ENCODE measurements at places on chromosomes 2 and 18. TPM values are rescaled to one million over a fixed set of nuclear protein-coding genes. Genes with fewer than 3 reads are reported as not detected.
A peak's percentile ranks its signal among the peaks of the same experiment; 100 is the strongest.

Gene GGCX
- 24.0 TPM for total RNA-seq

Gene NDUFS1
- 101 TPM for total RNA-seq

Gene TBC1D8
- 96.8 TPM for total RNA-seq

Gene GPAT2
- 4.6 TPM for total RNA-seq

Gene PRSS56
- not detected for total RNA-seq

Gene CELF4
- total RNA-seq = not detected

Gene TEX44
- not detected for total RNA-seq

GRCh38 chr2:135674453-135674852, 67.2 kb upstream of the UBXN4 start:
- no peak for DNase-seq

DNA sequence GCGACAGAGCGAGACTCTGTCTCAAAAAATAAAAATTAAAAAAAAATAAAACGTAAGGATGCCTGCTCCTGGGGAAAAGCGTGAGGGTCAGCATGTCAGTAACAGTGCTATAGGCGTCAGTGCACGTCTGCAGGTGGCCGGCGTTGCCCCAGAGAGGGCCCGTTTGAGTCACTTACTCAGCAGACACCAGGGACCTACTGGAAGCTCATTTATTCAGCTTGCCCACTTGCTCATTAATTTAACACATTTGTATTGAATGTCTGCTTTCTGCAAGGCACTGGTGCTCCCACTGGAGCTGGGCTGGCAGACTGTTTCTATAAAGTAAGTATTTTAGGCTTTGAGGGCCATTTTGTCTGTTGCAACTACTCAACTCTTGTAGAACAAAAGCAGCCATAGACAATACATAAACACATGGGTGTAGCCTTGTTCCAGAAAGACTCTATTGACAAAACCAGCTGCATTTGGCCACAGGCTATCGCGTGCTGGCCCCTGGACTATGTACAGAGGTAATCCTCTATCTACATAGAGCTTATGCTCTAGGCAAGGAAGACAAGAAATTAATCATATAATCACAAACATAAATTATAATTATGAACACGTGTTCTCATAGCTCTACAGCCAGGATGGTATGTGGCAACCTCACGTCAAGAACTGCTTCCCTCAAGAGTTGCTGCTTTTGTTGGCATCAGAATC, 73.2 kb downstream of the KLHL29 start:
- no peak for DNase-seq

DNA sequence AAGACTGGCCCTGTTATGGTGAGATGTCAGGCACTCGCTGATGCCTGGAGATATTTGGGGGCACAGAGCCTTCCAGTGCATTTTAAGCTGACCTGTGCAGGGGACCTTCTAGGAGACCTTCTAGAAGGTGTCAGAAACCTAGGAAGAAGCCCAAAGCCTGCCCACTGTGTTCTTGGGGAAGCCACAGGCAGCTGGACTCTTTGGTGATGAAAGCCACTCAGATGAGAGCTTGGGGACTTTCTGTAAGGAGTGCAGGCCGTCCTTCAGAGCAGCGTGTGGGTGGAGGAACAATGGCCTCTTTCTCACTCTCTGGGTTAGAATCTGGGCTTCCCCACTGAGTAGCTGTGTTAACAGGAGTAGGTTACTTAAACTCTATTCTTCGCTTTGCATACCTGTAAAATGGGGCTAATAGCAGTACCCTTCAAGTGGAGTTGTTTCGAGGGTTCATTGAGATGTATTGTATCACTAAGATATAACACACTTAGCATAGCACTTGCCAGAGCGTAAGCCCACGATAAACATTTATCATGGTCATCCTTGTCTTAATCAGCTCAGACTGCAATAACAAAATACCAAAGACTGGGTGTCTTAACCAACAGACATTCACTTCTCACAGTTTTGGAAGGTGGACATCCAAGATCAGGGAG, 322.3 kb upstream of the EPAS1 start:
- DNase-seq = no peak

GRCh38 chr18:70489571-70489970, 200.7 kb downstream of the SOCS6 start:
- no peak for DNase-seq

GRCh38 chr2:57296795-57297517, 749.6 kb upstream of the VRK2 start:
- peak; percentile 41 for DNase-seq

GRCh38 chr2:46814160-46814961, 101.2 kb downstream of the MCFD2 start:
- DNase-seq = peak; percentile 91

- DNase-seq = no peak
Observed at GRCh38 chr18:37529863-37530262, 35.7 kb downstream of the CELF4 start.

DNA sequence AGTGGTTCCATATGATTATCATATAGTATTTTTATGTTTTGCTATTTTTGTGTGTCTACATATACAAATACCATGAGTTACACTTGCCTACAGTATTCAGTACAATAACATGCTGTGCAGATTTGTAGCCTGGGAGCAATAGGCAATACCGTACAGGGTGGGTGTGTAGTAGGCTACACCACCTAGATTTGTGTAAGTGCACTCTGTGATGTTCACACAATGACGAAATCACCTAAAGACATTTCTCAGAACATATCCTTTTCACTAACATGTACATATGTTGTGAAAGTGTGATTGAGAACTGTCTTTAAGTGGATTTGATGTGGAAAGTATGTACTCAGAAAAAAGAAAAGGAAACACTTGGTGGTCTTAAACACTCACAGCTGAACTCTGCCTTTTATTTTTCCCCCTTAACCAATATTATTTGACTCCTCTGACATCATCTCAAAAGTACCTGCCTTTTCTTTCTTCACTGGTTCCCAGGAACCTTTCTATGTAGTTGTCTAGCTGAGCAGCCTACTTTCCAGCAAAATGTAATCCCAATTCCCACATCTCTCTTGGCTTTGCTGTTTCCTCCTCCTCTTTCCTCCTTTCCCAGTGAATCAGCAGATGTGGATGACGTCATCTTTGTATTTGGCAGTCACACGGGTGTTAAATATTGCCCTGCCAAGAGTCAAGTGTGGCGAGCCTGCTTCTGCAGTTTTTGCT, 47.7 kb downstream of the OSBPL6 start:
- DNase-seq = peak; percentile 95

GRCh38 chr2:16653083-16653375, 12.6 kb downstream of the CYRIA start:
- DNase-seq = no peak

GRCh38 chr18:10402871-10403559, 51.4 kb upstream of the APCDD1 start:
- DNase-seq = no peak

DNA sequence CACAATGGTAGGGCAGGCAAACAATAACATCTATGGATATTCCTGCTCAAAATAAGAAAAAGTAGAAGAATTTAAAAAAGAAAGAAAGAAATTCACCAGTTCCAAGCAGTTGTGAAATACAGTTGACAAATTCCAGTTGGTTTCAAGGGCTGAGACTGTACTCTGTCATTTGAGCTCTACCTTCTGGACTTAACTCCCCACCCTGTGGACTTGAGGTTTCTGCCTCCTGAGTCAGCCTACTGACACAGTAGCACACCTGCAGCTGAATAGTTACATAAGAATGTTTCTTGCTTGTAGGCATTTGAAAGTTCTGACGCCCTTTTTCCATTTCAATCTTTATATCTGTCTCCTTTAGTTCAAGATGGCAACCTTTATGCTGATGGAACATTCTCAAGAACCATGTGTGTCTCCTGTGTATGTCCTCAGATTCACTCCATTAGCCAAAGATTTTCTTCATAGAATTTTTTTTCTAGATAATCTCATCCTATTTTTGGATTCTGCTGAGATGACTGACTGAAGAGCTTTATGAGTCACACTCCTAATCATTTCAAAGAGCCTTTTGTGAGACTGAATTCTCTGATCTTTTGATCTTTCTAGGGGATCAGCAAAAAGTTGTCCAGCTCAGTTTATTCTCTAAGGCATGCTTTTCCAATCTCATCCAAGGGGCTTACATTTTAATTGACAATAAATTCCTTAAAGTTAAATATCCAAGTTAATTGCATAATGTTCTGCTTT, 19.1 kb downstream of the NETO1 start:
- DNase-seq = no peak

GRCh38 chr18:4017480-4017879, 437.6 kb downstream of the DLGAP1 start:
- DNase-seq = no peak

DNA sequence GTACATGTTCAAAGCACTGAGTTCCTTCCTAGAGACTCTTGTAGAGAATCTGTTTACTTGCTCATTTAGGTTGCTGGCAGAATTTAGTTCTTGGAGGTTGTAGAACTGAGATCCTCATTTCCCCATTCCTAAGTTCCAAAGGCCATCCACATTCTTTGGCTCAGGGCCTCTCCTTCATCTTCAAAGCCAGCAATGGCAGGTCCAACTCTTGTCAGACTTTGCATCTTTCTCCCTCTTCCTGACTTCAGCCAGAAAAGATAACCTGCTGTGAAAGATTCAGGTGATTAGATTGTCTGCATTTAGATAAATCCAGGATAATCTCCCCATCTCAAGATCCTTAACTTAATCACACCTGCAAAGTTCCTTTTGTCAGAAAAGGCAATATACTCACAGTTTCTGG, 51.1 kb downstream of the SOCS6 start:
- DNase-seq = no peak

DNA sequence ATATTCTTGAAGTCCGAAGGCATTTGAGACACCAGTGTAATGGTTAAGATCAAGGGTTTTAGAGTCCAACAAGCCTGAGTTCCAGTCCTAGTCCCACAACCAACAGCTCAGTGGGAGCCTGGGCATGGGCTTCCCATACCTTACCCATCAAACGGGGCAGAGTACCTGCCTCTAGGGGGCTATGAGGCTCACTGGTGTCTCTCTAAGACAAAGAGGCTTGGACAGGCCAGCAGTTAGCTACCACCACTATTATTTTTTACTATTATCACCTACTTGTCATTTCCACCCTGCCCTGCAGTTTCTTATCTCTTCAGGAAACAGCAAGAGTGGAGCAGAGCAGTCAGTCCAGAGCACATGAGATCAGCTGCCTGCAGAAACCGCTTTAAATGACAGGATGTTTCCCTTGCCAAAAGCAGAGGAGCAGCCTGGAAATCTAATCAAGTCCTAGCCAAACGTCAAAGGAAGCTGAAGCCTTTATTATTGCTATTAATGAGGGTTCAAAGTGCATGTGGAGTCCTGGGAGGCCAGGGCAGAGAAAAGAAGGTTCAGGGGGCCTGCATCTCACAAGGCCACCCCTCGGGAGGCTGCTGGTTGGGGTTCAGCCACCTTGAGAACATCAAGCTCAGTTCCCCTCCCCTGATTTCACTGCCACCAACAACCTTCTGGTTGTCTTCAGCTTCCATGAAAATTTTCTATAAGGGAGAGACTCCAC, 66.6 kb downstream of the STPG4 start:
- peak; percentile 97 for DNase-seq

GRCh38 chr2:26772064-26773001, 8.2 kb downstream of the SLC35F6 start:
- DNase-seq = peak; percentile 84

DNA sequence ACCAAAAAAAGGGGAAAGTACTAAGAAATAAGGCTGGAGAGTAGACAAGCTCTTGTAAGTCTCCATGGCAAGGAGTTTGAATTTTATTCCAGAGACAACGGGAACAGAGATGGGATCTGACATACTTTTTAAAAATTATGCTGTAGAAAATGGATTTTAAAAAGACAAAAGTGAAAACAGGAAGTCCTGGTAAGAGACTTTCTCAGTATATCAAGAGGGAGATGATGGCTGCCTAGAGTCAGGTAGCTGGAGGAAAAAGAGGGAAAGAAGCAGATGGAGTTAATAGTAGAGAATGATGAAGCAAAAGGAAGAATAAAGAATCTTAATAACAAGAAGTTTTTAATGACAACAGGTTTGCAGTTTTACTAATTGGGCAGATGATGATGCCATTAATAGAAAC, 168.1 kb downstream of the SRBD1 start:
- no peak for DNase-seq

GRCh38 chr2:128058114-128058513, 30.3 kb upstream of the SAP130 start:
- no peak for DNase-seq

GRCh38 chr2:180258041-180258537, 251.0 kb upstream of the CWC22 start:
- no peak for DNase-seq

GRCh38 chr18:79877163-79878091, 74.0 kb downstream of the SLC66A2 start:
- DNase-seq = no peak

DNA sequence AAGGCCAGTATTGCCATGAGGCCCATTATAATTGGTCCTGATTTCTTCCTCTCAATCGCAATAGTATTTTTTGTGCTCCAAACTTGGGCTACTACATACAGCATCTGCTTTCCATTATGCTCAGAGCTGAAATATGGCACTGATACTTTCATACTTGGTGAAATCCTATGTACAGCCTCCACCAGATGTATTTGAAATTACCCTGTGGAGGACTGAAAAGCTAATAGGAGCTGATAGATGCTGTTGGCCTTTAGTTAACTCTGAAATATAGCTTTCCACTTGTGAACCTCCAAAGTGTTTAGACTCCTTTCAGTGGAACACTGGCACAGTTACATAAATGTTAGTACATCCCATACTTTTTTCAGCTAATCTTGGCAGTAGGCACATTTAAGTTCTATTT, 205.7 kb downstream of the NEDD4L start:
- DNase-seq = no peak

GRCh38 chr2:117785740-117786139, 28.8 kb upstream of the DDX18 start:
- DNase-seq = peak; percentile 62

GRCh38 chr2:209425471-209426071, 1.7 kb downstream of the MAP2 start:
- DNase-seq = peak; percentile 80
